ENCODE measurements at places on chromosomes 12 and 14.

DNA sequence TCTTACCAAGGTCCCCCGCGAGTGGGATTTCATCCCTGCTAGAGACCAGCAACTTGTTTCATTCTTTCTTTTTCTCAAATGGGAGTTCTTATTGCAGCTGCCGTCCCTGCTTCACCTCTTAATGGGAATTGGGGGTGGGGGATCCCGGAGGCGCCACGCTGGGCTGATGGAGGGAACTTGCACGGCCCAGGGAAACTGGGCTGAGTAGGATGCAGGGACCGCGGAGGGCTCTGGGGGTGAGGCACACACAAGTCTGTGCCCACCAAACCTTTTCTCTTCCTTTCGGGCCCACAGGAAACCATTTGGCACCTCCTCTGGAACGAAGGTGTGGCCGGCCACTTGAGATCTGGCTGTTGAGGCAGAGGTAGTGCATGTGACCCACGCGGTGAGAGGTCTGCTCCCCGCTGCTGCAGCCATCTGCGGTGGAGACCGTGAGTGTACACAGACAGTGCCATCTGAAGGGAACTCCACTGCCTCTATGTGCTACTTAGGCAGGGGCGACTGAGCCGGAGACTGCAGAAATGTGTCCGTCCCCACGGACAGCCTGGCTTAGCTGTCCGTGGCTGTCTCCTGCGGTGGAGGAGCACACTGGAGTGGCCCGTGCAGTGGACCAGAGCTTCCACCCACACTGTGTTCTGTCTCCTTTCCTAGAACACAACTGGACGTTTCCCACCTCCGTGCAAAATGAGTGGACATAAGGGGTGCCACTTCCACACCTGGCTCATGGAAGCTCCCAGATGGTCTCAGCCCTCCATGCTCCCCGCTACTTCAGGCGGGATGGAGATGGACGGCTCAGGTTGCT is 42.1 kb upstream of the TESC start:
- no peak for DNase-seq

GRCh38 chr12:14991069-14991468 is 18.2 kb downstream of the PDE6H start:
- no peak for DNase-seq

- DNase-seq = peak; percentile 61
Observed at GRCh38 chr14:100662879-100663760, 63.6 kb upstream of the DLK1 start.

DNA sequence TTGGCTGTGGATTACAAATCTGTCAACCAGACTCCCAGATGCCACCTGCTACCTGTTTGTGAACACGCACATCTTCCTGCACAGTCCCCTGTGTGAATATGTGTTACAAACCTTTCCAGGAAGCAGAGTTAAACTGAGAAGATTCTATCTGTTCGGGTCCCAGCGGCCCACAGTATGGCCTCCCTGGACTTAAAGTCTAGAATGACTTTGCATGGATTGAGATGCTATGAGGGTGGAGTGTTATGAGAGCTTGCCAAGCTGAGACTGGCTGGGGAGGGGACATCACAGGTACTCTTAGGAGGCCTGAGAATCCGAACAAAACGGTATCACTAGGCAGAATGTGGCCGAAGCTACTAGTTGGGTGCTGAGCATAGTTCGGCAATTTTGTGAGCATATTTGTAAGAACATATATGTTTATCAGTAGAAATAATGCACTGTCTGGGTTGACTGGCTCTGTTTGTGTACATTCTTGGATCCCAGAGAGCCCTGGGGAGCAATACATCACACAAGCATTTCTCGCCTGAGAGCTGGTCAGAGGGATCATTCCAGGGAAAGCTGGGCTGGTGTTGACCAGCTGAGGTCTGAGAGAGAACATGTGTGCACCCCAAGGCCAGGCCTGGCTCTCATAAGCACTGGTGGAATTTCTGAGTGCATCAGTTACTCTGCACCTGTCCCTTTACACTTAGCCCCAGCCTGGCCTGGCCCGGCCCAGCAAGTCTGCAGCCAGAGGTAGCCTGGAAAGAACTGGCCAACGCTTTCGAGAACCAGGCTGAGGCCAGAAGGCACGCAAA is 29.8 kb upstream of the LTBP2 start:
- no peak for DNase-seq

DNA sequence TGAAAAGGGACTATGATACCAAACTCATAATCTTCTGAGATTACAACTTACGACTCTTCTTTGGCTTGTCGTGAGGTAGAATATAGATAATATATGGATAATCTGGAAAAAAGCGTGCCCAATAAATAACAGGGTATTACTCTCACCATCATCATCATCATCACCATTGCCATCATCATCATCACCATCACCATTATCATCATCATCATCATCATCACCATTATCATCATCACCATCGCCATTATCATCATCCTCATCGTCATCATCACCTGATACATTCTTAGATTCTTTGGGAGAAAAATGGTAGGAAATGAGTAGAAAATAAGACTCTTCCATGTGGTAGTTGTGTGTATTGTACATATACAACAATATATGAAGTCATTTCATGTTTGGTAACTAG is 259.8 kb downstream of the SYT1 start:
- DNase-seq = no peak

DNA sequence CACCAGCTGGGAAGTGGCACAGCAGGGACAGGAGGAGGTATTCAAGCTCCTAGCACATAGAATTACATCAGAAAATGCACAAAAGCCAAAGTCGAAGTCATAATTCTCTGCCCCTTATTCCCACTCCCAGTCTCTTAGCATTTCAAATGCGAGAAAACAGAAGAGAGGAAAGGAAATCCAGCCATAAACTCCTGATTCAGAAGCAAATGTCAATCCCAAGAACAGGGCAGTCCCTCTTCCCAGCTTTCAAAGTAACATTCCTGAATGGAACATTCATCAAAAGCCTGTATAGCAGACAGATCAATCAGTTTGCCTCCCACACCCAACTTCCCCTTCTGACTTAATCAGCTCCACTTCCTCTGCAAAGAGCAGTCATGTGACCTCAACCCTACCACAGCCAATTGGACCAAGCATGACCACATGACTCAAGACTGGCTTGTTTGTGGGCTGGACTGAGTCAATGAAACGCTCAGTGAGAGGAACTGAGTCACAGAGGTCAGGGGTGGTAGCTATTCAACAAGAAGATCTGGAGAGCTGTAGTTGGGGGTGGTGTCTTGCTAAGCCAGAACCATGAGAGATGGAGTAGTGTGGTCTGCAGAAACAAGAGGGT is 41.4 kb upstream of the TUNAR start:
- no peak for DNase-seq

GRCh38 chr14:96231526-96232130 is 24.4 kb upstream of the BDKRB1 start:
- no peak for DNase-seq

DNA sequence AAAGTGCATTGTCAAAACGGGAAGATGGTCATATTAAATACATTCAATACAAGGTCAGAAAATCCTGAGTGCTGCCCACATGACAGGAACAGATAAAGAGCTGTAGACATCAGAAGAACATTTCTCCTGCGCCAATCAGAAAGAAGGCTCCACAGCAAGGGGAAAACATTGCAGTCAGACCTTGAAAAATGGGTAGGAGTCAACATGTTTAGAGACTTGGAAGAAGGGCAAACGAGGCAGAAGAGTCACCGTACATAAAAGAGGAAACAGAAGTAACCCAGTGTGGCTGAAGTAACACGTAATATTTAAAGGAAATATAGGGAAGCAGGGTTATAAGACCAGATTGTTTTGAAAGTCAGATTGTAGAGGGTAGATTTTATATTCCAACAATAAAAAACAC is 11.9 kb downstream of the SPPL3 start:
- no peak for DNase-seq

DNA sequence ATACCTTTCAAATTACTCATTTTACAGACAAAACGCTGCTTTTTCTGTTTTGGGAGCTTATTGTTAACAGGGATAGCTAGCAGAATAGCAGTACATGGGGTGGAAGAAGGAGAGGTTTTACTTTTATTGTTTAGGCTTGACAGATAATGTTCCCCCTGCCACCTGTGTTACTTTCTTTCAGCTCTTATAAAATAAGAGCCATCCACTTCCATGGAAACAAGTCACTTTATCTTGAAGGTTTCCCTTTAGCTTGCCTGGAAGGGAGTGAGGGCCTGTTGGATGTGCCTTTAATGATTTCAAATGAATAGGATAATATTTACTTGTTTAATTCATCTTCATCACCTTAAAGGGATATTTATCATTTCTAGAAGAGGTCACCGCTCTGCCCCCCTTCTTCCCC is 23.3 kb downstream of the GPATCH2L start:
- no peak for DNase-seq

DNA sequence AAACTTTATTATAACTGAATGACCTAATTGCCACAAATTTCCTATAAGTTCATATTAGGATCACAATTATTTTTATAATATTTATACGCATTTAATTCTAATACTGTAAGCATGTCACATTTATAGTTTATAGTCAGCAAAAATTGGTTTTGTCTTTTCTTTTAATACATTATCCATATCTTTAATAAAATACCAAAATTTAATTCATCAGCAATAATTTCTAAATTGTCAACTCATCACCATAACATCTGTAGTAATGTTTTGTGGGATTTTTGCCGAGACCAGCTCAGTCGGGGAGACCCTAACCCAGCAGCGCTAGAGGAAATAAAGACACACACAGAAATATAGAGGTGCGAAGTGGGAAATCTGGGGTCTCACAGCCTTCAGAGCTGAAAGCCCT is 254.2 kb downstream of the KIF21A start:
- no peak for DNase-seq

DNA sequence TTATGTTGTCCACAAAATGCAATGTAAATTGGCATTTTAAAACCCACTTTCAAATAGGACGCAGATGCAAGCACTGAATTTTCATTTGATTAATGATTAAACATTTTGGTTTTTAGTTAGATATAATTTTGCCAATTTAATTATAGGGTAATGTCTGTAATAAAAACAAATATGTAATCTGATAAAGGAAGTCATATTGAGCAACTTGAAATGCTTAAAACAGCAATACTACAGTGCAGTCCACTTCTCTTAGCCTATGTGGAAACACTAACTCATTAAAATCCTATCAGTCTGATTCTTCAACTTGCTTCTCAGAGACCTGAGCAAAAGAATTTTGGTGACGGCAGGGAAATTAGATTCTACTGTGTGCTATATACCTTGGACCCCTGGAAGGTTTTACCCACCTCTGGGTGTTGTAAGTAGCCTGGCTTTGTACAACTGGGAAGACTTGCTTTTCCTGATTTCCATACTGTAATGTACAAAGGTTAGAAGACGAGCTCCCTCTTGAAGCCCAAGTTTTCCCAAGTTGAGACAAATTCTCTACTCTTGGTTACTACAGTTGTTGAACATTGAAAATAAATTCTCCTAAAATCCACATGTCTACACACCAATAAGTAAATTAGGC is 4.1 kb downstream of the TRHDE start:
- no peak for DNase-seq

DNA sequence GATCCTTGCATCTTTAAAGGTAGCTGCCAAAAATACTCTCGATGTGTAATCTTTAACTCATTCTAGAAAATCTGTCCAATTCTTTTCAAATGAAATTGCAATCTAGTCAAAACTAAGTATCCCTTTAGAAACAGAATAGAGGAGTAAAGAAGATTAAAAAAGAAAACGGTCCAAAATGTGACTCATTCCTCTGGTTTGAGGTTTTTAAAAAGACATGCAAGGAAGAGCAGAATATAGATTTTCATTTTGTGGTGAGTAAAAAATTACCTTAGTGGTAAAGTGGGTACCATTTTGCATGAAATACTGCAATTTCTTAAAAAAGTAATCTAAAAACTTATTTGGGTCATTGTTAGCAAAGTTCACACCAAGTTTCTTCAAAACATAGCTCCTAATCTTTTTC is 108.4 kb downstream of the BRMS1L start:
- no peak for DNase-seq

DNA sequence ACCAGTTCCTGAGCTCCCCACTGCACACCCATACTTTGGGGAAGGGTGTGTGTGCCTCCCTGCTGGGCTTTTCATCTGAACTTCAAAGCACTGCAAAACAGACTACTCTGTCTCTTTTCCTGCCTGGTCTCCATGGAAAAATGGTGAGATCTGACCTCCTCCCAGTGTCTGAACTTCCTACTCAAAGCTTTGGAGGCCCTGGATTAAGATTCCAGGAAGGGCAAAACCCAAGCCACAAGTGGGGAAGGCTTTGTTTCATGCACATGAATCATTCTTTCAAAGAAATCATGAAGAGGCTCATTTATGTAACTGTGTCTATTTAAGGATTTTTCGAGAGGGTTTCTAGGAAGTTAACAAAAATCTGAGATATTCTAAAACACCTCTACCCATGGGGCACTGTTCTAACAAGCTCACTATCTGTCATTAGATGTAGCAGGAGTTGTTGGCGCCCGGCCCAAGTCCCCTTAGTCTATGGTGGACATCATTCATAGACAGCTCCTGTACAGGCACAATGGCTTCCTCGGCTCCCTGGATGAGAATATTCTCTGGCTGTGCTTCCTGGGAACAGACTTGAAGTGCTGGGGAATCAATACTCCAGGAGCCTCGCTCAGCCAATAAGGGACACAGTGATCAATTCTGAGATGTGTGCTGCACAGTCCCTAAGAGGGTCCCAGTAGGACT is 224.0 kb downstream of the KTN1 start:
- DNase-seq = no peak

- no peak for DNase-seq
Observed at GRCh38 chr12:76929499-76929898, 50.7 kb upstream of the CSRP2 start.

DNA sequence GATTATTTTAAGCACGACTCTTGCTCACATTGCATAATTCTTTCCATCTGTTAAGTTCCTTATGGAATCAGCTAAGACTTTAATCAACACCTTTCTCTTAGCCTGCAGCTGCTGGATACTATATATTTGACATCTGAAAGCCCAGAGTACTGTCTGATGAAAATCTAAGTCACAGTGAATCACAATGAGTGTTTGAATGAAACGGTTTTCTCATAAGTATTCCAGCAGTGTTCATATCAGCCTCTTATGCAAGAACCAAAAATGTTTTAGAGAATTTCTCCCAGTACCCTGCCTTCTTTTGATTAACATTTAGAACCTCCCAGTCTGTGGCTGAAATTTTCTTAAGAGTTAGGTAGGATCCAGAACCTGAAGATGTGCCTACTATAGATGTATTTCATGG is 55.6 kb downstream of the FRMD6 start:
- DNase-seq = no peak

DNA sequence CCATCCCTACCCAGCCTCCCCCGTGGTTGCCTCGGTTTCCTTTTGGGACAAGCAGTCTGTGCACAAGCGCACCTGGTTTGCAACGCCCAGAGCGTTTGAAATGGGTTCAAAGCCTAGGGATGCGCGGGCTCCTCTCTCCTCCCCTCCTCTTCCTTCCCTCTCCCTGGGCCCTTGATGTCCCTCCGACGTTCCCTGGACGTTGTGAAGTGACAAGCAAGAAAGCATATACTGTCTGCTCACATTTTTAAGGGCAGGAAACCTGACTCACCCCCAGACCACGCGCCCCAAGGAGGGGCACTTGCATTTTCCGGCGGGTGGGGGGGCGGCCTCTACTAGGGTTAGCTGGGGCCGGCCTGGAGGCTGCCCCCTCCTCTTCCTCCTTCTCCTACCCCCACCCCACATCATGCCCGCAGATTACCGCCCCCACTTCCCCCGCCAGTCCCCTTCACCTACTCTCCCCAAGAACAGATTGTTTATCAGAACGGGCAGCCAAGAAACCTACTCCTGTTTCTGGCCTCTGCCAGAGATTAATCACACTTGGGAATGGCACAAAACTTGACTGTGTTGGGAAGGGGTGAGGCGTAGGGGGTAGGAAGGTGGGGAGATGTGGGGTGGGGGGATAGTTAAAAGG is 9.5 kb upstream of the IRF2BPL start:
- DNase-seq = no peak

- no peak for DNase-seq
Observed at GRCh38 chr12:115964626-115965025, 312.9 kb downstream of the MED13L start.

GRCh38 chr12:29208060-29208459 is 59.0 kb downstream of the FAR2 start:
- DNase-seq = no peak
